GOT3 (cell line): ENCODE measurements at places on chromosomes 12 and 14.

GRCh38 chr12:52229836-52230343, 3.2 kb upstream of the KRT7 start:
- DNase-seq: no peak

GRCh38 chr14:76917158-76917596, 91.0 kb downstream of the LRRC74A start:
- no peak for DNase-seq

DNA sequence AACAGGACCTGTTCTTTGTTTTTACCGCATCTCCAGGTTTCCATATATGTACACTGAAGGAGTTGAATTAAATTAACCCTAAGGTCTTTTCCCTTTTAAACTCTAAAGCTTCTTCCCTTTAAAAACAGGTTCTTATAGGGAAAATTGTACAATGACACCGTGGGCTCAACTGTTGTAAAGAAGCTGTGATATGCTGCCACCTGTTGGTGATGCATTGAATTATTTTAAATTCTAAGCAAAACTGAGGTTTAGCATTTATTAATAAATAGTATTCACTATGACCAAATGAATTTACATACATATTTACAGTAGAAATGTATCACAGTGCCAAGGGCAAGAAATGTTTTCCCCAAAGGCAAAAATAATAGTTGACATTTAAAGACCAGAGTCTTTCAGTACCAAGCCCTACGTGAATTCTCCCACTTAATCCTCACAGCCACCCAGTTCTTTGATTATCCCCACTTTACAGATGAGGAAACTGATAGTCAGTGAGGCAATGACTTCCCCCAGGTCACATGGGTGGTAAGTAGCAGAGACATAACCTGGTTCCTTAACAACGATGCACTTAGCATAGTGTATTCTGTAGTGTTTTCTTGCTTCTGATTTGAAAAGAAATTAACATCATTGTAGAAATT, 35.7 kb upstream of the TMEM263 start:
- DNase-seq: no peak

GRCh38 chr12:99042226-99042625, 397.1 kb downstream of the APAF1 start:
- DNase-seq: no peak

DNA sequence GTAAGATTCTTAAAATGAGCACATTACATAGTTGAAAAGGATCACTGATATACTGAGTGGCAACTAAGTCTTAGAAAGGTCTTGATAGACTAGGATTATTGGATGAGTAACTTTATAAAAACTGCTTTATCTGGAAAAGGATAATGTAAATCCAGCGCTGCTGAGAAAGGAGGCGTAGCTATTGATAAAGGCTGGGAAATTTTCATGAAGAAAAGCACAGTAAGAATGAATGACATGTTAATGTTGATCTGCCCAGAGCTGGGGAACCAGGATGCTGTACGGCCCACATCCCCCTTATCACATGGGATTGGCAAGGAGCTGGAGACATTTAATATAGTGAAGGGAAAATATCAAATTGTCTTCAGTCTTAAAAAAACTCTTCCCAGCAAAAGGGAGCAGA, 174.0 kb downstream of the APAF1 start:
- no peak for DNase-seq

DNA sequence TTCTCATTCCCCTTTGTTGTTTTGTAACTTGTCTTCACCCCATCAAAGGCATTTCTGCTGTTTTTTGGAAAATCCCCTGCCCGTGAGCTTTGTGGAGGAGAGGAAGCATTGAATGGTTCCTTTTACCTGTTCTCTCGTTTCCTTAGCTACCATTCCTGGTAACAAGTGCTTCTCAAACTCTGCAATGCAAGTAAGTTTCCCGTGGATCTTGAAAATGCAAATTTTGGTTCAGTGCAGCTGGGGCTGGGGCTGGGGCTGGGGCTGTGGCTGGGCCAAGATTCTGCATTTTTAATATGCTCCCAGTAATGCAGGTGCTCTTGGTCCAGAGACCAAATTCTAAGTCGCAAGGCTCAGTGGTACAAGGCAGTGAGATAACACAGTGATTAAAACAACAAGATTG, 151.6 kb downstream of the TTLL5 start:
- no peak for DNase-seq

GRCh38 chr14:65599375-65599774, 186.8 kb downstream of the FUT8 start:
- DNase-seq: no peak

- no peak for DNase-seq
Measured at GRCh38 chr12:78457938-78458337, 406.6 kb upstream of the SYT1 start.

DNA sequence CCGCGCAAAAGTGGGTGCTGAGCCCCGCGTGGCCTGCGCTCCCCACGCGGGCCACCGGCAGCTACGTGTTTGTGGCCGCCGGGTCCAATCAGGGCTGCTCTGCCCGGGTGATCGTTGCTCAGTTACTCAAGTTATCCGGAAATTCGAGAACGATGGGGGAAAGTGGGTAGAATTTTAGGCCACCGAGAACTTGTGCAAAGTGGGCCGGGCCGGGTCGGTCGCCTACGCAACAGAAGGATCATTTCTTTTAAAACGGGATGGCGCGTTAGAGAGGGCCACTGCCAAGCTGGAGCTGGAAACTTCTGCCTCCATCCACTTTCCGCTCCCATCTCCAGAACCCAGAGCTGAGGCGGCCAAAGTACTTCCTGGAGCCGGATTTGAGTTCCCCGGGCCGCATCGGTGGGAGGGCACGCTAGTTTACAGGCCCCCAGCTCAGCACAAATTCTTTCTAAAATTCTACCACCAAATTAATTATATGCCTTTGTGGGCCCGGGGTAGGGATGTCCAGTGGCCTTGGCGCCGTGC, 3.5 kb downstream of the RFX4 start:
- DNase-seq: no peak

DNA sequence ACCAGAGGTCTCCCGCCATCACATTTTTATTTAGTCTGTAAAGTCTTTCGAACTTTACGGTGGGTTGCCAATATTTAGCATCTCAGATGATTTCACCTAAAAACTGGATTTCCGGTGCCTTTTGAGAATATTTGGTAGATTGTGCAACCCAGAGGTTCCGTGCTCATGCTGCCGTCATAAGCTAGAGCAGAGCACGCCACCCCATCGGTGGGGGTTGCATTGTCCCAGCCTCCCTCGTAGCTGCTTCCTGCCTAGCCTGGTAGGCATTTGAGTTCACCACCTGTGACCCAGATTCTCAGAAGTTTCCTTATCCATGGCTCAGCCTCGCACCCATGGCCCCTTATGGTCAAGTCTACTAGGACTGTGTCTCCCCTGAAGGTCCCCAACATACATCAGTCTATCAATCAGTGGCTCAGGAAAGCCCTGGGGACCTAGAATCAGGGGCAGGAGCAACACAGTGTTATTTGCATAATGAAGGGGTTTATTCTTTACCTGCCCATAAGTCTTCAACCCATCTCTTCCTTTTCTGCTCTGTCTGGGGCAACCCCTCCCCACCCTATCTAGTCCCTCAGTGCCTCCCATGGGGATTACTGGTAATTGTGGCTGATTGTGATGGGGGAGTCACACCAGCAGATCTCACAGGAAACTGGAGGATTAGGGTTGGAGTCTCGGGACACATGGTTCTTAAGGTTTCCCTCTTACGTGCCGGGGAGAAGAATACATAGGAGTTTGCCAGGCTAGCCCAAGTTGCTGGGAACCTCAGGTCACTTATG, 152.3 kb downstream of the PHETA1 start:
- no peak for DNase-seq

- DNase-seq: no peak
Measured at GRCh38 chr14:86072116-86072894, 542.4 kb downstream of the FLRT2 start.

DNA sequence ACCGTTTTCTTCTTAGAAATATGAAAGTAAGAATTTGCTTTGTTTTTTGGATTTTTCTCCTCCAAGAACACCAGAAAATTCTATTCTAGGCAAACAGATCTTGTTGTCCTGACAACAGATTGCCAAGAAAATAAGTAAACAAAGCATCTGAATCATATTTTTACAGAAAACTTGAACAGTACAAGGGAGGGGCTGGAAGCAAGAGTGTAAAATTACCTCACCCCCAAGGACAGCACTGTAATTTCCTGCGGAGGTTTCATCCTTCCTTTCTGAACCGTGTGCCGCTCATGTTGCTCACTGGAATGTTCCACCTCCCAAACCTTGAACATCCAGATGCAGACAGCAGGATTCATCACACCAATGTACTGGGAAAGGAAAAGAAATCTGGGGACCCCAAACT, 5.4 kb upstream of the CAMKK2 start:
- DNase-seq: no peak

- DNase-seq: no peak
Measured at GRCh38 chr14:33480071-33480886, 470.6 kb downstream of the EGLN3 start.

DNA sequence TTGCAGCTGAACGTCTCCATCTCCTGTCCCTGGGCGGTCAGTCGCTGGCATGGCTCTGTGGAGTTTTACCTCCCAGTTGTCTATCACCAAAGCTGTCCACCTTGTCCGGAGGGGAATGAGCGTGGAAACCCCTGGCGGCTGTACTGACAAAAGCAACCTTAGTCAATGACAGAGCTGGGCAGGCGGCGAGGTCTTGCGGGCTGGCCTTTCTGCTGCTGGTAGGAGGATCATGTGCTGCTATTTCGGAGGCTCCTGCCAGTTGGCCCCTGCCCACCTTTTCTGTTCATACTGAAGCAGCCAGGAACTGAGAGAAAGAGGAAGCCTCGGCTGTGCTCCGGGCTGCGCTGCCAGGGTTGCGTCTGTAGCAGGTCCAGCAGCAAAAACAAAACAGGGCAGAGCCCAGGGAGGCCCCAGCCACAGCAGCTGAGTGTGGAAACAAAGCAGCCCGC, 57.7 kb downstream of the HMGA2 start:
- no peak for DNase-seq

GRCh38 chr12:121060149-121061001, 21.3 kb upstream of the OASL start:
- DNase-seq: no peak

DNA sequence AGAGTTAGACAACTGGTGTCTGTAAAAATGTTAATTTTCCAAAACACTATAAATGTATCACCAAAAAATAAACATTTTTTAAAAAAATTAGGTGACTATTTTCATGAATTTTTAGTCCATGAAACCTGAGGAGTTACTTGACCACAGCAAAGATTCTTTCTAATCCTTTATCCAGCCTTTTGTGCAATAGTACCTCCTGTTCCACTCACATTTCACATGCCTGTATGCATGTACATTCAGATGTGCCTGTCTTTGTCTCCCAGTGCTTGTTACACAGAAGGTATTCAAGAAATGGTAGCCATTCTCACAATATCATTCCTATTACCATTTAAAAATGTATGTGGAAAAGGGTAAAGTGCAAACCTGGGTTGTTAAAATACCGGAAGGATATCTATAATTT, 857.0 kb downstream of the DIO2 start:
- DNase-seq: no peak

DNA sequence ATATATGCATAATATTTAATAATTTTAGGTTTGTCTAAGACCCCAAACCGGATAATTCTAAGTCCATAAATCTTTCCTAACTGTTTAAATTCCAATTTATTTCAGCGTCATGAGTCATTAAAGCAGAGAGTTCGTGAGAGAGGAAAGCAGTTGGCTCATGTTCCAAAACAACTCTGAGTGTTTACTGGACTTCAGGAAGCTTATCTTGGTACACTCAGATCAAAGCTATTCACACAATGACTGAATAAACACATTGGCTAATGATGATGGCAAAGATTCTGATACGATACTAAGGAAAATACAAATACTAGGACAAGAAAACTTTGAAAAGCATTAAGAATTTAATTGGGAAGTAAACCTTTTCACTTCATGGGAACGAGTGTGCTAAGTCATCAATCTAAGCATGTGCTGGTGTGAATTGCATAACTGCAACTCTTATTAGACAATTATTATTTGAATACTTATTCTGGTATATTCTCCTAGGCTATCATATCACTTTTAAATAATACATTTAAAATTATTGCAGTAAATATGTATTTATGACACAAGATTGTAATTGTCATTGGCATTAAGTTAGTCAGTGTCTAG, 34.8 kb upstream of the CLEC14A start:
- DNase-seq: no peak

DNA sequence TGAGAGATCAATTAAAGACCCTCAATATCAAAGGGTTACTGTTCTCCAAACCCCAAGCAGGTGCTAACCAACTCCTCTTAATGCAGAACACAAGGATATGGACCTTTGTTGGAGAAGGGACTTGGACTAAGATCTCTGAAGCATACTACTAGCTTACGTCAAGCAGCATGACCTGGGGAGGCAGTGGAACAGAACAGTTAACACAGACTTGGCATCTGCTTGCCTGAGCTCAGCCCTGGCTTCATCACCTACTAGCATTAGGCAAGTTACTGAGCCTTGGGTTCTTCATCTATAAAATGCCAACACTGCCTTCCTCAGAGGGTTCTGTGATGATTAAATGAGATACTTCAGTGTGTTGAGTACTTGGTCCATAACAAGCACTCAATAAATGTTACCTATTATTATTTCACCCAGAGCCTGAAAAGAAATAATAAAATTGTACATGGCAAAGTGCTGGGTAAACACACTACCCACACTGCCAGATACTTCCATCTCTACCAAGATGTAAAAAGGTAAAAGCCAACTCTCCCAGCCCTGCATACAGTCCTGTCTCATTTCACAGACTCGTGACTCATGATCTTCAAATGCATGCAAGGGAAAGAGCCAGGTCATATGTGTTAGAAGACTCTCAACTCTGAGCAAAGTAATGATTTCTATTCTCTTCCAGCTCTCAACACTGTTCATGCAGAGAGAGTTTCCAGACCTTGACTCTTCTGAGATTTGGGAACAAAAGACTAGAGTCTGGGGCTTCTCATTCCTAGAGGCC, 39.7 kb downstream of the FMNL3 start:
- DNase-seq: no peak

- no peak for DNase-seq
Measured at GRCh38 chr12:1531153-1531653, 63.2 kb downstream of the FBXL14 start.

DNA sequence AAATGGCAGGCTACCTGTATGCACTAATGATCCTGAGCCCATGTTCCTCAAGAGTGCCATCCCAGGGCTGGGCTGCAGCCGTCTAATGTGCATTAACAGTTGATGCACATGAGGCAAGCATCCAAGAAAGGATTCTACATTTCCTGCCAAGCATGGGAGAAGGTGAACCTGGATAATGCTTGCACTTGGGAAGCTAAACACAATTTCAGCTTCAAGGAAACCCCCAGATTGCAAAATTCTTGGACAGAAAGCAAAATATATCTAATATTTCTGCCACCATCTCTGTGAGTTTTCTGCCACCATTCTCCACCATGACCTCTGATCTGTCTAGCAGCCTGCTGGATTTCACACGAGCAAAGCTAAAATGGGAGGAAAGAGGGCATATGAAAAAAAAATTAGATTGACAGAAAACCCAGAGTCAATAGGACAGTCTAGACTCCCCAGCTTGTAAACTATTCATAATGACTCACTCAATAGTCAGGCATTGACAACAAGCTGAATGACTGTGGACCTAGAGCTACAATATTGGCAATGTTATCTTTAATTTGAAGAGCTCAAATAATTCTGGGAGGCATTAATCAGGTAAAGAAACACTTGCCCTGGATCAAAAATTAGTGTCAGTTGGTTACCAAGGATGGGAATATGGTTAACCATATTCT, 91.9 kb upstream of the BCL2L14 start:
- DNase-seq: no peak

GRCh38 chr12:28035500-28035899, 63.0 kb upstream of the PTHLH start:
- no peak for DNase-seq
